ENCODE measurements at places on chromosomes 11 and 22.

DNA sequence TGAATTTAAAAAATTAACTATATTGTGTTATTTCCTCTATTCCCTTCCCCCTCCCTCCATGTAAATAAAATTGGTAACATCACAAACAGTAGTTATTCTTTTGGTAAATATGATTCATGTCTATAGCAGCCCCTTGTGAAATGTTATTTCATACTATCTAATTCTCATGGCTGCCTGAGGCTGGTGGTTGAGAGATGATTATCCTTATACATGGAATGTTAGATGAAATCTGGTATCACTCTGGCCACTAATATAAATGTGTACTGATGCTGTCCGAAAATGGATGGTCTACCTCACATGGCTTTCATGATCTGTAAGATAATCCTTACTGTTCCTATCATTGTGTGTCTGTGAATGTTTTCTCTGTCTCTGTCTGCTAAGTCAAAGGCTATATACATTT lies 25.0 kb upstream of the EXPH5 start:
- no peak for DNase-seq

DNA sequence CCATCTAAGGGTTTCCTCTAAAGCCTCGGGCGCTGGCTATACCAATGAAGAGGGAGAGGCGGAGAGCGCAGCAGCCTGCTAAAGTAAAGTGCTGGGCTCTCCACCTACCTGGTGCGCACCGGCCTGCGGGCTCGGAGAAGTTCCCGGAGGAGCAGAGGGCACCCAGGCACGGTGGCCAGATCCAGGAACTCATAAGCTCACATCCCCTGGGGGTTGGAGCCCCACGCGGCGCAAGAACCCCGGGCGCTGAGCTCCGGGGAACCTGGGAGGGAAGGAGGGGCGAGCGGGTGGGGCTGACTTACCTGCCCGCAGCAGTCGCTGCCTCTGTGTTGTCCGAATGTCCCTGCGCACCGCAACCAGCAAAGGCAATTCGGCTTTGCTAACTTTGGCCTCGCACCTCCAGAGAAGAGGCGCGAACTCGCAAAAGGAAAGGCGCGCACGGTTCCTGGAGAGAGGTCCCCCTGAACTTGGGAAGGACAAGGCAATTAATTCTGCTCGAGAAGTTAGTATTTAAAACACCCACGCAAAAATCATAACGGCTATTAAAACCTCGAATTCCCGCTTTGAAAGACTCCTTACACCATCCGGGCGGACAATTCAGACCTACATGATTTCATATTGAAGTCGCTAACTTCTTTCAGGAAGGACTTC lies 127.6 kb upstream of the C11orf58 start:
- peak; percentile 67 for DNase-seq

- no peak for DNase-seq
Measured at GRCh38 chr11:22780952-22781593, 48.5 kb downstream of the SVIP start.

DNA sequence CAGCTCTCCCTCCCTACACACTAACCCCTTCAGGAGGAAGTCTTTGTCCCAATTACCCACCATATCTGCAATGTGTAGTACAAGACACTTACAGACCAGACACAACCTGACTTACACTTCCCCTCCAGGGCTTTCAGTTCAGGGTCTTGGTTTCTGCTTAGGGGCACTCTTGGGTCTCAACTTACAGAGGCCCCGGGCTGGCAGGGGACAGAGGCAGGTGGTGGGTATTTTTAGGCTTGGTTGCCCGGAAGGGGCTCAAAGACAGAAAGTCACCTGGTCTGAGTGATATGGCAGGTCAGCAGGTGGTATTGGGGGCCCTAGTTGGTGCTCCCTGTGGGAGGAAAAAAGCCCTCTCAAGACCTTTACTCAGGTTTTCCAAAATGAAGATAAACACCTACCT lies 3.4 kb upstream of the TMEM184B start:
- DNase-seq, result no peak

DNA sequence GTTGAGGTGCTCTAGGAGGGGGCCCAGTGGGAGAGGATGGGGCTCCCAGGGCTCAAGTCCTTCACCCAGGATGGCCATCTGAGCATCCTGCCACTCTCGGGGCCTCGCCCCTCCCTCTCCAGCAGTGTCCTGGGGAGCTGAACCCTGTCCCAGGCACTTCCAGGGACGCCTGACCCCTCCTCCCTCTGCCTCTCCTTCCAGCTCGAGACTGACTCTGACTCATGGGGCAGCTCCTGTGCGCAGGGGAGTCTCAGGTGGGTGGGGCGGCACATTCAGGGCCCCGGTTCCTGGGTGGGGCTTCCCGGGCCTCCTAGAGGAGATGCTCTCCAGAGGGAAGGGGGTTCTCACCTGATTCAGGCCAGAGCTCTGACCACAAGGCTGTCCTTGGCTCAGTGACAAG lies 77.1 kb upstream of the IGLL5 start:
- no peak for DNase-seq

GRCh38 chr11:61702701-61703312 lies 22.6 kb downstream of the DAGLA start:
- no peak for DNase-seq

GRCh38 chr11:49221112-49221511 lies 12.7 kb upstream of the FOLH1 start:
- DNase-seq, result no peak

DNA sequence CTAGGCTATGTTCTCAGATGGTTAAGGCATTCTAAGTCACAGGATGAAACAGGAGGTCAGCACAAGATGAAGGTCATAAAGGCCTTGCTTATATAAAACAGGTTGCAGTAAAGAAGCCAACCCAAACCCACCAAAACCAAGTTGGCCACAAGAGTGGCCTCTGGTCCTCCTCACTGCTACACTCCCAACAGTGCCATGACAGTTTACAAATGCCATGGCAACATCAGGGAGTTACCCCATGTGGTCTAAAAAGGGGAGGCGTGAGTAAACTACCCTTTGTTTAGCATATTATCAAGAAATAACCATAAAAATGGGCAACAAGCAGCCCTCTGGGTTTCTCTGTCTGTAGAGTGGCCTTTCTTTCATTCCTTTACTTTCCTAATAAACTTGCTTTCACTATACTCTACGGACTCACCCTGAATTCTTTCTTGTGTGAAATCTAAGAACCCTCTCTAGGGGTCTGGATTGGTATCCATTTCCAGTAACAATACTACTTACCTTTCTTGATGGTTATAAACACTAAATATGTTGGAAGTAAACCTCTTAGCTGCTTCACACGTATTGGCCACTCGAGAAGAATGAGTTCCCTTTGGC lies 1237.9 kb downstream of the FAM181B start:
- no peak for DNase-seq

DNA sequence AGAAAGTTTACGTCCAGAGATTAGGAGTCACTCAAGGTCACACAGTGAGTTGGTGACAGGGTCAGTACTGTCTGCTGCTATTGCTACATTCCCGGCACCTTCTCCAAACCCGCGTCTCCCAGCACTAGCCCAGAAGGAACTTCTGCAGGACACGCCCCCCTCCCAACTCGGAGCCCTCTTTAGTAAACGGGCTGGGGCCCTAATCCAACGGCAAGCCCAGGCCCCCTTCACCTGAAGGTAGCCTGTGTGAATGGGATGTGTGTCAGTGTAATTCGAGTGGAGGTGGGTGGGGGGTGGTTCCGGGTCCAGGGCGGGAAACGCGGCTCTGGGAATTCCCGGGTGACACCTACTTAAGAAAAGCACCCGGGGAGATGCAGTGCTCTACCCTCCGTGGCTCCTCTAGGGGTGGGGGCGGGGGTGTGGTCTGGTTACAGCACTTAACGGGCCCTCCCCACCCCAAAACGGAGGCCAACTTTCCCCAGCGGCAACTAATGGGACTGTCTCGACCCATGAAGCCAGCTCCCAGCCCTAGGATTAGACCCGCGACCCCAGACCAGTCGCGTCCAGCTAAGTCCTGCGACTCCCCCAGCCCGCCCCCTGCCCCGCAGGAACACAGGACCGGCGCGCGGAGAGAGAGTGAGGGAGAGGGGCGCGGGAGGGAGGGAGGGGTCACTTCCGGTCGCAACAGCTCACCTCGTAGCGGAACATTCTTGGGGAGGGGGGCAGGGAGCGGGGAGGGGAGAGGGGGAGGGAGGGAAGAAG lies 468 bp downstream of the PATL1 start:
- peak; percentile 71 for DNase-seq

DNA sequence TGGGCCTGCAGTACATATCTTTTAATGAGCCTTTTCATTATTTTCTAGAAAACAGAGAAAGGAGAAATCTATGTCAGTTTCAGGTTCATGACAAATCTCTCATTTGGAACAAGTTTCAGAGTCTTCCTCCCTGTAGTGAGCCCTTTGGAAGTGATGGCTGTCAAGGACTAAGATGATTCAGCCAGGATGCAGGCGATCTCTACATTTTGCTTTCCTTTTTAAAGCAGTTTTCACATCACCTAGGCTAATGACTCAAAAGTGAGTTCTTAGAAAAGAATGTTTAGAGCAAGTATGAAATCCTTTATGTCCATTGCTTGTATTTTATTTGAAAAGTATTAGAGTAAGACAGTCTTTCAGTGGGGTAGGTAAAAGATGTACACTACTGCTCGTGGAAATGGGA lies 130.1 kb downstream of the TRPC6 start:
- no peak for DNase-seq

DNA sequence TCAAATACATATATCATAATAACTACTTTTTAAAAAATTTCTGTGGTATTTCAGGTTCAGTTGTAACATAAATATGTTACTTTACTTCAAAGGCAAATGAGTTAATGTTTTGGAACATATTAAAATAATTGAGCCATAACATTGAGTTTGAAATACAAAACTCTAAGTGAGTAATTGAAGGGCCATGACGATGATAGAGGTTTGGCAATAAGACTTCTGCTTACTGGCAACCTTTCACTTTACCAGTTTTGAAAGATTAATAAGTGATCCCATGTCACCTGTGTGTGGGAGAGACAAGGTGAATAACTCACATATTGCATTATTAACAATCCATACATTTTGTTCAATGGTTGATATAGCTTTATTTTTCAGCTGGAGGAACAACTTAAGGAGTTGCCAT lies 144.4 kb downstream of the GRIA4 start:
- DNase-seq, result no peak

- DNase-seq, result peak; percentile 83
Measured at GRCh38 chr11:116641561-116642045, 131.2 kb downstream of the BUD13 start.

DNA sequence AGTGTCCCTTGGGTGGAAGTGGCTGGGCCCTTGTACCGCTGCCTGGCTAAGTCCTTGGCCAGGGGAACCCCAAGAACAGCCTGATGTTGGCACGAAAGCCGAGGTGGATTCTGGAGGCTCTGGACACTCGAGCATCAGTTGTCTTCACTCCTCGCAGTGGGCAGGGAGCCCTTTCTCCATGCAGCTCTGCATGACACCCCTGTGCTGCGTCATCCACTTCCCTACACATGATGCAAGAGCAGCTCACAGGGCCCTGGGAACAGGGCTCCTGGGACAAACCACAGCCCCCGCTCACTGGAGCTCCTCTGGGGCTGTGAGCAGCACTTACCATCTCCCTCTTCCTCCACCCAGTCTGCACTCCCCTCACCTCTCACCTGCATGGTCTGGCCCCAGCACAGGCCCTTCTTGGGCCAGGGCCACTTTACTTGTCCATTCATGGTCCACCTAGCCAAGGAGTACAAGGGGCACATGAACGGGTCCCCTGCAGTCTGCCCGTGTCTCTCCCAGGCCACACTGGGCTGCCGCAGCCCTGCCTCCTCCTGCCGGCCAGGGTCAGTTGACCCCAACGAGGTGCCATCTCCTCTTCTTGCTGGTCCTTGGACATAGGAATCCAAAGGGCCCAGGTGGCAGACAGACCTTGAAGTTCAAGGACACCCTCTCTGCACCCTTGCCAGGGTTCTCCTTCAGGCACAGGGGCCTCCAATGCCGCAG lies 66.5 kb downstream of the IGF2 start:
- no peak for DNase-seq

DNA sequence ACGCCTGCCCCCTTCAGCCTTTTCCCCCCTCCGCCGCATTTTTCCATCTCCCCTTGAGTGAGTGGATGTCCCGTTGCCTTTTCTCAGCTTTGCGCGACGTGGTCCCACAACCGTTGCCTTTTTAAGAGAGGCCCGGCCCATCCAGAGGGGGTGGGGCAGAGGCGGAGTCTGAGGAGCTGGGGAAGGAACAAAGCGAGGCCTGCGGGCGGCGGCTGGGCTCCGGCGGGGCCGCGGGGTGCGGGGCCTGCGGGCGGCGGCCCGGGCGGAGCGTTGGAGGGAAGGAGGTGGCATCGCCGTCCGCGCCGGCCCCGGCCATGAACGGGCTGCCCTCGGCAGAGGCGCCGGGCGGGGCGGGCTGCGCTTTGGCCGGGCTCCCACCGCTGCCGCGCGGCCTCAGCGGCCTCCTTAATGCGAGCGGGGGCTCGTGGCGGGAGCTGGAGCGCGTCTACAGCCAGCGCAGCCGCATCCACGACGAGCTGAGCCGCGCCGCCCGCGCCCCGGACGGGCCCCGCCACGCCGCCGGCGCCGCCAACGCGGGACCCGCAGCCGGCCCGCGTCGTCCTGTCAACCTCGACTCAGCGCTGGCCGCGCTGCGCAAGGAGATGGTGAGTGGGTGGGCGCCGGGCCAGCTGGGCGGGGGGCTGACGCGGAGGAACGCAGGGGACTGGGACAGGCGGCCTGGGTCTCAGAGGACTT lies at the start of gene FAM89B:
TSS of gene FAM89B (plus strand) at position 183 of the 696 bp plus-strand sequence. CDS start at position 315, 132 bp downstream.
- DNase-seq, result peak; percentile 79

GRCh38 chr11:19864141-19865140 lies 151.8 kb downstream of the NAV2 start:
- DNase-seq, result no peak

DNA sequence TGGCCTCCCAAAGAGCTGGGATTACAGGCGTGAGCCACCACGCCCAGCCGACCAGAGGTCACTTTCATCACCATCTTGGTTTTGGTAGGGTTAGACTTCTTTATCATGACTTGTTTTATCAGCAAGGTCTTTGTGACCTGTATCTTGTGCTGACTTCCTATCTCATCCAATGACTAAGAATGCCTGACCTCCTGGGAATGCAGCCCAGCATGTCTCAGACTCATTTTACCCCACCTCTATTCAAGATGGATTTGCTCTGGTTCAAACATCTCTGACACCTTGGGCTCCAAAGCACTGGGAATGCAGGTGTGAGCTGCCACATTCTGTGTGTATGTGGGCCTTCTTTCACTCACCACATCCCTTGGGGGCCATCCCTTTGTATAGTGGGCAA lies 5.1 kb upstream of the TALDO1 start:
- no peak for DNase-seq

- DNase-seq, result peak; percentile 48
Measured at GRCh38 chr11:10878408-10879214, 20.8 kb upstream of the ZBED5 start.

DNA sequence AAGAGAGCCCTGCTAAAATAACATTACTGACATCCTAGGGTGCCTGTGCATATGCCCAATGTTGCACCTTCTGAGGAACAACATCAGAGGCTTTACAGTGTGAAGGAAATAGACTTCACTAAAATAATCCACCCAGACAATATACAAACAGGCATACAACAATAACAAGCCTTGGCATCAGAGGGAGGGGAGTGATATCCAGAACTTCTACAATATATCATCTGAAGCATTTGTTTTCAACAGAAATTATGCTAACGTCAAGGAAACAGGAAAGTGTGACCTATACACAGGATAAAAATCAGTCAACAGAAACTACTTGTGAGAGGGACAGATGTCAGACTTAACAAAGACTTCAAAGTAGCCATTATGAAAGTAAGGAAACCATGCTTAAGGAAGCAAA lies 81.3 kb downstream of the CTNND1 start:
- no peak for DNase-seq

Data from H9 (cell line).